ENCODE measurements at places on chromosomes 7 and 10. TPM values are rescaled to one million over a fixed set of nuclear protein-coding genes. Genes with fewer than 3 reads are reported as not detected.

Gene MYOZ1
- total RNA-seq: not detected

Gene AGBL3
- total RNA-seq: 2.2 TPM

DNA sequence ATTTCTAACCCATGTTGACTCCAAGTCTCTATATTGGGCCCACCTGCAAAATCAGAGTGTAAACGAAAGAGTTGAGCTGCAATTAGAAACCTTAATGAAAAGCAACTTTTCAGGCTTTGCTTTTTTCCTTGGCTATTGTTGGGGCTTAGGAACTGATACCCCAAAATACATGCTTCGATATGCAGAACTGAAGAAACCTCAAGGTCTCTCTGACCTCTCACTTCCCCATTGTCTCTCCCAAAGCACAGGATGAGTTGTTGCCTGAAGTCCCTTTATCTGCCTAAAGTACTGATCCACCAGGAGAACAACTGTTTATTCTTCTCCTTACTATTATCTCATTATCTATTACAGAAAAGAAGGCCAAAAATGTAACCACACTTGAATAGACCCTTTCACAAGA is 666.0 kb upstream of the LRRTM3 start:
- no peak overlapping the region for H3K27ac ChIP-seq
- no peak for DNase-seq
- H3K36me3 ChIP-seq: no peaks in the 10 kb centered on the region
- no peak overlapping the region for H3K4me3 ChIP-seq

Gene KIAA1217
- 51.0 TPM for total RNA-seq

DNA sequence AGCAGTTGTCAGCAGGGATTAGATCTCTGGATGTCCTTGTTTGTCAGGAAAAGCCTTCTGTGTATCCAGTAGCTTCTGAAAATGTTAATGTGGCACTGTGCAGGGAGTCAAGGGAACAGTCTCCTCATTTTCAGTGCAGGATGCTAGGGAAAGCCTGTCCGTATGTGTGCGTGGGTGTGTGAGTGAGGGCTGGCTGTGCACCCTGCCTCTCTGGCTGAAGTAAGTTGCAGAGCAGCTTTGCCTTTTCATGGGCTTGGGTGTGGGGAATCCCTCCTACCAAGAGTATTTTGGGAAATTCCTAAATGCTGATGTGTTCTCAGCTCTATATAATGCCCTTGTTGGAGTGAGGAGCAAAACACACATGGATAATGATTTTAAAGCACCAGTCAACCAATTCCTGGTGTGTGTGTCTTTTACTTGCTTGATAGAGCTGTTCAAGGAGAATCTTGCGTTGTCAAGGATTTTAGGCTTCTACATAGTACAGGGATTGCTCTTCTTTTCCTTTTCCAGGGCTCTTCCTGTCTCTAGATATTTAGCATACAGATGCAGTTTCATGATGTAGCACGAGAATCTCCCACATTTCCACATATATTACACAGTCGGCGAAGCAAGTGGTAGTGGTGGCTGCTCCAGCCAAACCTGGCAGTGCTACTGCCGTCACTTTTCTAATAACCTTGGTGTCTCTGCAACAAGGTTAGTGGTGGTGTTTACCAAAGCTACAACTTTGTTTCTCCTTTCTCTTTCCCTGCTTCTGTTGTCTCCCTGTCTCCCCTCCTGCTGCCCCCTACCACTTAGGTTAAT is 92.8 kb downstream of the MCU start:
- H3K4me1 ChIP-seq: peaks cover 29% of the 10 kb centered on the region
- H3K36me3 ChIP-seq: no peaks in the 10 kb centered on the region
- H3K27me3 ChIP-seq: no peaks in the 10 kb centered on the region
- H3K4me3 ChIP-seq: peak overlapping the region; percentile 11
- DNase-seq: peak; percentile 44

- no peaks in the 10 kb centered on the region for H3K36me3 ChIP-seq
- H3K27me3 ChIP-seq: peaks cover 8% of the 10 kb centered on the region
- no peak overlapping the region for H3K27ac ChIP-seq
- H3K4me1 ChIP-seq: no peaks in the 10 kb centered on the region
- DNase-seq: no peak
These were observed 8.2 kb upstream of the SORBS1 start for GRCh38 chr10:95569368-95569767.

Gene EVX1
- not detected for total RNA-seq

GRCh38 chr10:131961047-131961776 is 20.5 kb downstream of the BNIP3 start:
- peaks cover 17% of the 10 kb centered on the region for H3K36me3 ChIP-seq
- peak overlapping the region; percentile 64 for H3K4me3 ChIP-seq
- no peak for DNase-seq
- H3K27me3 ChIP-seq: no peaks in the 10 kb centered on the region
- H3K27ac ChIP-seq: peak overlapping the region; percentile 15

DNA sequence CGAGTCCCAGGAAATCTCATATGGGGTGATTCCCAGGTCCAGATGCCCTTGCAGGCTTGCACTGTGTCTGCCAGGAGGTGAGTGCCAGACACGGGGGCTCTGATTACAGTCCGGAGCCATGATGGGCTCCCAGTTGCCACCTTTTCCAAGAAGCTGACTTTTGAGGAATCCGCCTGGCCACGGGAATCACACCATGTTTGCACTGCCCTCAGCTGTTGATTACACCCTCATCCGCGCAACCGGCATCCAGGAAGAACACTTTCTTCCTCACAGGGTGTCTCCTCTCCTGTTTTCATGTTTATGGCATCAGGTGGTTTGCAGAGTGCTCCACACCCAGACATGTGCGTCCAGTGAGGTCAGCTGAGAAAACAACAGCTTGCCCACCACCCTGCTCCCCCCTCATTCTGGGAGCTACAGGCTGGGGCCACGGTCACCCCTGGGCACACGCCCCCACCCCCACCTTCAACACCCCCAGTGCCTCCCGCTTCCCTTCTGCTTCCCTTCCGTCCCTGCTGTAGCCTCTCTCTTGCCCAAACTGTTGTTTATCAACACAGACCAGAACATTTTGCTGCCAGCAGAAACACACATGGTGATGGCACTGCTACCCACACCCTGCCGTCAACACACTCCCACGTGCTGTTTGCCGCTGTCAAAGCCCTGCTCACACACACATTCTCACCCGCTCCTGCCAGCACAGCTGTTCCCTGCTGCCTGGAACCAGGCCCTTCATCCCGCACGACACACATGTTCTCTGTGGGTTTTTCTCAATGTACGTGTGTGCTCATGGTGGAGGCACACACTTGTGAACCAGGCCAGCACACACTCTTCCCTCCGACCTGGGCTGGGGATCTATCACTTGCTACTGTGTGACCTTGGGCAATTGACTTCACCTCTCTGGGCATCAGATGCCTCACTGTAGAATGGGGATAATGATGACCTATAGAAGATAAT is 35.8 kb downstream of the DDIT4 start:
- DNase-seq: peak; percentile 62
- peak overlapping the region; percentile 75 for H3K27ac ChIP-seq
- peaks cover 25% of the 10 kb centered on the region for H3K4me1 ChIP-seq
- no peak overlapping the region for H3K4me3 ChIP-seq
- H3K36me3 ChIP-seq: no peaks in the 10 kb centered on the region

DNA sequence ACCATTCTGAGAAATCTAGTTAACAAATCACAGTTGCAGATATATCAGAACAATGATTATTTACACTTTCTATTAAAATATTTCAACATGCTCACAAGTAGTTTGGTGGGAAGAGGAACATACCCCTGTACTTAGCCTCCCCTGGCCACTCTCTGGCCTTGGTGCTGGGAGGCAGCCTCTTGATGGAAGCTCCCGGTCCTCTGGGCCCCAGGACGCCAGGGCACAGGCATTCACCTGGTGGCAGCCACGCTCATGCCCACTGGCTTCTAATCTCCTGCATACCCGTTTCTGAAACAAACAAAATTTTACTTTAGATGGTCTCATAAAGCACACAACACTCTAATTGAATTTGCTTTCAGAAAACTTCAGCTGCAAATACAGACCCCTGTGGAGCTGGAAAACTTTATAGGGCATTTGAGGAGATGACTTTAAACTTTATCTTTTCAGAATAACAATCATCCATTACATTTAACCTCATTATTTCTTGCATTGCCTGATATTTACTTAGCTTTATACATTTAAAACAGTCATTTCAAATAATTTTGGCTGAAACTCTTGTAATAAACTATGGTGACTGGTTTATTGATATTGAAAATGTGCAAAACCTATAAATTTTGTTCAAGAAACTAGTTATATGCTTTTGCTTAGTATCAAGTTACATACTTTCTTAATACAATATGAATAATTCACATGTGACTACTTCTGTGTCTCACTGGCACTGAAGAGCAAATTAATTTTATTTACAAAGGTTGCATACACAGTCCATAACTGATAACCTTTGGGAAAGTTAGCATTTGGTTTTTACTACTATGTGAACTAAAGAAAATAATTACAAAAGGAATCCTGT is 30.8 kb downstream of the C10orf143 start:
- no peak overlapping the region for H3K4me3 ChIP-seq
- DNase-seq: no peak
- H3K27ac ChIP-seq: no peak overlapping the region
- H3K4me1 ChIP-seq: no peaks in the 10 kb centered on the region
- no peaks in the 10 kb centered on the region for H3K27me3 ChIP-seq

GRCh38 chr7:114087653-114088469 is 169.1 kb upstream of the PPP1R3A start:
- no peak overlapping the region for H3K27ac ChIP-seq
- H3K4me1 ChIP-seq: peaks cover 15% of the 10 kb centered on the region
- H3K4me3 ChIP-seq: no peak overlapping the region
- H3K36me3 ChIP-seq: no peaks in the 10 kb centered on the region
- peaks cover 60% of the 10 kb centered on the region for H3K27me3 ChIP-seq
- peak; percentile 86 for DNase-seq

GRCh38 chr10:21196822-21197395 is 299.8 kb upstream of the NEBL start:
- no peak overlapping the region for H3K4me3 ChIP-seq
- no peaks in the 10 kb centered on the region for H3K36me3 ChIP-seq
- no peak overlapping the region for H3K27ac ChIP-seq
- no peaks in the 10 kb centered on the region for H3K27me3 ChIP-seq
- no peak for DNase-seq

GRCh38 chr7:38907066-38907465 is 1.9 kb downstream of the VPS41 start:
- no peaks in the 10 kb centered on the region for H3K4me1 ChIP-seq
- no peak for DNase-seq
- H3K4me3 ChIP-seq: no peak overlapping the region
- H3K27ac ChIP-seq: no peak overlapping the region
- H3K27me3 ChIP-seq: peaks cover 4% of the 10 kb centered on the region

Gene CRTAC1
- total RNA-seq: not detected

DNA sequence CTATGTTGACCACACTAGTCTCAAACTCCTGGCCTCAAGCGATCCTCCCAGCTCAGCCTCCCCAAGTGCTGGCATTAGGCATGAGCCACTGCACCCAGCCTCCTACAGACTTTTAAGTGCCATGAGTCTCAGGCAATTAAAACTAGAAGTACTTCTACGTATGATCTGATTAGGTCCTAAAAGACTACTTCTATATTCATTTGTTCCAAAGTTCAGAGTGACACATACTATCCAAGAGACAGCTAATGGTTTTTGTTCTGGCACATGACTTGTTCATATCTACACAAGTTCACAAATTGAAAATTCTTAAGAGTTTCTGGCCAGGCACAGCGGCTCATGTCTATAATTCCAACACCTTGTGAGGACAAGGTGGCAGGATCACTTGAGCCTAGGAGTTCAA is 11.7 kb downstream of the ARHGAP19 start:
- H3K27me3 ChIP-seq: no peaks in the 10 kb centered on the region
- no peaks in the 10 kb centered on the region for H3K36me3 ChIP-seq
- no peak for DNase-seq
- H3K4me3 ChIP-seq: no peak overlapping the region

GRCh38 chr7:78218876-78219275 is 420.3 kb downstream of the PHTF2 start:
- no peaks in the 10 kb centered on the region for H3K36me3 ChIP-seq
- no peak overlapping the region for H3K4me3 ChIP-seq
- H3K27me3 ChIP-seq: no peaks in the 10 kb centered on the region
- peaks cover 9% of the 10 kb centered on the region for H3K4me1 ChIP-seq

Gene DNTT
- total RNA-seq: not detected
